SJSA1 (cell line): ENCODE measurements at places on chromosomes 6 and 20. TPM values are rescaled to one million over a fixed set of nuclear protein-coding genes. Genes with fewer than 3 reads are reported as not detected.
A peak's percentile ranks its signal among the peaks of the same experiment; 100 is the strongest.

KCNK16 gene
- not detected in 2 replicates for total RNA-seq

CTSA gene
- 50.2 and 76.8 TPM in 2 replicates for total RNA-seq

FOXQ1 gene
- total RNA-seq = 0.66 and 2.0 TPM in 2 replicates

WFDC2 gene
- total RNA-seq = not detected in 2 replicates

DNA sequence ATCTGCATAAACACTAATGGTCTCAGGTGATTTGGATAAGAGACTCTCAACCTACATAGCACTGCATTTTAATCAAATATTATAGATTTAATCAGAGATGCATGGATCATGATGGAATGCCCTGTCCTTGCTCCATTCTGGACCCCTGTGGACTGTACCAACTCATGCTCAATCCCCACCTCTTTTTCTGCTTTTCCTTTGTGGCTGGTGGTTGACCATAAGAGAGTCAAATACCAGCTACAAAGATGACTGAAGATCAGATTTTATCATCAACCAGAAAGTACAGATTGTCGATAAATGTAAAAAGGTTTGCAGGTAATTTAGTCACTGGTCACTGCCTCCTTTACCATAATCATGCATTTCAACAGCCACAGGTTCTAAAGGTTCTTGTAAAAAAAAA is 116.2 kb downstream of the ME1 start:
- DNase-seq = no peak

DNA sequence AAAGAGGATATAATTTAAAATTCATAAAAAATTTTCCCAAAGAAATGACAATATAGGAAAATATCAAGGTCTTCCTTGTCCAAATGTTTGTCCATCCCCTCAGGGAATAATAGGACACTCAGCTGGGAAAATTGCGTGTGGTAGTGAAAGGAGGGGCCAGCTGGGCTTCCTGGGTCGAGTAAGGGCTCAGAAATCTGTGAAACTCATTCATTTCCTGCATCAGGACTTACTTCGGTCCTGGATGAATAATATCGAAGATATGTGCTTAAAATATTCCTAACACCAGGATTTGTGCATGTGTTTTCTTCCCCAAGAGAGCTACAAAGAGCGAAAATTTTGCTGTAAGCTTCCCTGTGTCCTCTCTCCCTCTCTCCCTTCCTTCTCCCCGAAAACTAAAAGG is 118.2 kb upstream of the GJE1 start:
- peak; percentile 90 for DNase-seq

- no peak for DNase-seq
Measured at GRCh38 chr6:116876107-116876506, 935 bp upstream of the RFX6 start.

- DNase-seq = no peak
Measured at GRCh38 chr6:16109659-16110305, 19.1 kb upstream of the MYLIP start.
